ENCODE measurements at places on chromosomes 2 and 18.

DNA sequence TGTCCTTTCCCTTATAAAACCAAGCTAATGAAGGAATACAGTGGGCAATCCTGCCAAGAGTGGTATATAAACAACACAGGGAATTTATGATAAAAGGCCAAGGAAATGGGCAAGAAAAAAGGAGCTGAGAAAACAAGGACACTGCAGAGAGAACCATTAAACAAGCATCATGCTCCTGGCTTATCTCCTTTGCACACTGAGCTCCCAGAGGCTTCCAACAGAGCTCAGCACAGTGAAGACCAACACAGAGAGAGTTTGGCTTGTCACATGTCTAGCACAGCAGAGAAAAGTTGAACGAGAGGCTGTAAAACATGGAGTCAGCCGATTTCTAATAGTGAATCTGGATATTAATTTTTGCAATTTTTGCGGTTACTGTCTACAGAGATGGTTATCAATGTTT is 68.0 kb upstream of the KLF7 start:
- no peak for DNase-seq

DNA sequence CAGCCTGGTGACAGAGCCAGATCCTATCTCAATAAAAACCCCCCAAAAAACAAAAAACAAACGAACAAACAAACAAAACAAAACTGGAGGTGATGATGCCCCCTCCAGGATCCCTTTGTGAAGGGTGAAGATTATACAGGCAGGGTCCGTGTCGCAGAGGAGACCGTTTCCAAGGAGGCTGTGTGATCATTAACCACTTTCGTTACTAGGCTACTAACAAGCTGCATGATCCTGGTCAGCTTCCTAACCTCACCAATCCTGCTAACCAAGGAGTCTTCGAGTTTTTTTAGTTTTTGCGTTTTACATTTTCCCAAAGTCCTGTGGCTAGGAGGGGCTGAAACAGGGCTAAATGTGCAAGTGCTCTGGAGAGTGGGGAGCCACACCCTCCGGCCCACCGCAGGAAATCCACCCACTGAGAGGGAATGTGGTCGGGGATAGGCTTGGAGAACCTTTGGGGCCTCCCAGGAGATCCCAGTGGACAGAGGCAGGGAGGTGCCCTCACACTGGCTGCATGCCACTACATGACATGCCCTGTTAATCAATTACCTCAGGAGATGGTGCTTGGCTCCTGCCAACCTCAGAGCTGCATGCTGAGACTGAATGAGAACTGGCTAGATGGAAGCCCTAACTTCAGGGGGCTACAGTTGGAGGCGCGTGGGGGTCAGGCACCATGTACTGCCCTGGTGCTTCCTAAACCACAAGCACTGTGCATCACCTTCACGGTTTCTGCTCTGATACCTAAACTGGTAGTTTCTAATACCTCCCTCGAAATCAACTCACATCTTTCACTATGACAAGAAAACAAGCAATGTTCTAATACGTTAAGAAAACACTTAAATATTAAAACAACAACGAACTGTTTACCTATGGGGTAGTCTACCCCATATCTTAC is 67.5 kb upstream of the RGPD5 start:
- DNase-seq = no peak

- no peak for DNase-seq
Observed at GRCh38 chr2:147288131-147288530, 556.7 kb upstream of the ACVR2A start.

DNA sequence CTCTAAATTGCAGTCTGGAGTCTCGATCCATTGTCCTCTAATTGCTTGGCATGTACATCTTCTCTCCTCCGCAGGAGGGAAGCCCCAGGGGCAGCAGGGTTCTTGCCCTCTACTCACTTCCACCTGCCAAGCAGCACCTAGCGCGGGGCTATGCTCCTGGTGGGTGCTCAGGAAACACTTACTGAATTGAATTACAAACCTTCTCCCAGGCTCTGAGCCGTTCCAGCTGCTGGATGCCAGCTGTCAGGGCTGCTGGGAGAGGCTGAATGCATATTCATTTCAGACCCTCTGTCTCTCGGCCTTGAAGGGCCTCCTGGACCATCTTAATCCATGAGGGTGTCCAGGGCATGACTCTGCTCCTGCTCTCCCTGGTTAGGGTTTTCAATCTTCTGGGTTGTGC is 94.0 kb downstream of the CELF4 start:
- DNase-seq = no peak

- no peak for DNase-seq
Observed at GRCh38 chr18:48408111-48408726, 964 bp downstream of the ZBTB7C start.

DNA sequence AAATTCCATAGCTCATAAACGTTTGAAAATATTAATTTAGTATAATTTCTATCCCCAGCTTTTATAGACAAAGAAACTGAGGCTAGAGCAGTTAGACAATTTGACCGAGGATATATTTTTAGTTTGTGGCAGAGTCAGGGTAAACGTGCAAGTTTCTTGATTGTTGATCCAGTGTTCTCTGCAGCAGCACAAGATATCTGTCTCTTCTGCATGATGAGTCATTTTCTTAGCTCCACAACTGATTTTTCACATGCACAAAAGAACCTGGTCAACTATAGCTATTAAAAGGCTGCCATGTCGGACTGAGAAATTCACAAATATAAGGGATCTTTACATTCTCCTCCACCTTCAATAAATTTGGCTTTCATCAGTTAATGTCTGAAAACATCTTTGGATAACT is 143.4 kb upstream of the CYP26B1 start:
- DNase-seq = no peak

GRCh38 chr2:157324331-157324843 is 1.2 kb downstream of the ERMN start:
- no peak for DNase-seq

DNA sequence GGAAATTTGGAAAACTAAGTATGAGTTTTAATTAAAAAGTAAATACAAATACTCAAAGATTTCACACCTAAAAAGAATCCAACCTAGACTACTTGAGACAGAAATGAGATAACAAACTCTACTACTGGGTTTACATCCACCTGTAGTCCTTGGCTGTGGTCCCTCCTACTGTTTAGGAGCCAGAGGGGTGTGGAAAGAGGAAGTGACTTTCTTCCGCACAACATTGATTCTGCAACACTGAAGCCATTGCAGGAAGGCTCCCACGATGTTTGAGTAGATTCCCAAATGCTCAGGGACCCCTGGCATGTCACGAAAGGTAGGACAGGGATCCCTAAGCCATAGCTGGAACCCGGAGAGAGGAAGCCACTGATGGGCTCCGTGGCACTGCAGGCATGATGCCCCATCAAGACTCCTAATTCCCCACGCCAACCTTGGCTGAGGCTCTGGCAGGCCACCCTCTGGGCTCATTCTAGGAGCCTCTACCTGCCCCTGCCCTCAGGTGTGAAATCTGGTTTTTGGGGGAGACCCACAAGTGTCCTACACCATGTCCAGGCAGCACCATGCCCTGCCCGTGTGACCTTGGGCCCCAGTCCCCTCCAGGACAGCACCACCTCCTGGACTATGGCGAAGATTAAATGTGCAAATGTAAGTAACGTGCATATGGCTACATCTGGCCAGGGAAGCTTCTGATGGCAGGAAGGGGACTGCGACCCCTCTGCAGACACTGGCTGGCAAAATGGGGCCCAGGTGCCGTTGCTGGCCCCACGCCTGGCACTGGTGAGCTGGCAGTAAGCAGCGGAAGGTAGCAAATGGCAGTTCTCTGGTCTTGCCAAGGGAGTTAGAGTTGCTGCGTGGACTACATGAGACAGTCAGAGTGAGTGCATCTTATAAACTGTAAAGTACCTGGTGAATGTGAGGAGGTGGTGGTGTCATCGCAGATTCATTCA is 38.2 kb upstream of the MAL start:
- no peak for DNase-seq
